ENCODE measurements at places on chromosomes 3 and 15. TPM values are rescaled to one million over a fixed set of nuclear protein-coding genes. Genes with fewer than 3 reads are reported as not detected.

The CX3CR1 gene
- not detected for total RNA-seq

The SIDT1 gene
- not detected for total RNA-seq

The POLQ gene
- 15.2 TPM for total RNA-seq

The MUC13 gene
- total RNA-seq, result not detected

The SERPINI1 gene
- total RNA-seq, result 0.88 TPM

The PRICKLE2 gene
- total RNA-seq, result 65.0 TPM

The CFAP44 gene
- total RNA-seq, result 2.4 TPM

The CLDN18 gene
- total RNA-seq, result not detected

The GATM gene
- 0.29 TPM for total RNA-seq

The GP9 gene
- not detected for total RNA-seq

The SAXO2 gene
- 1.3 TPM for total RNA-seq

The FAM174B gene
- 1.3 TPM for total RNA-seq

The LRRN1 gene
- total RNA-seq, result not detected

The LYSMD2 gene
- total RNA-seq, result 2.2 TPM

The MUC4 gene
- total RNA-seq, result not detected

The PROS1 gene
- total RNA-seq, result 6.2 TPM

The STOML1 gene
- 26.9 TPM for total RNA-seq

The GOLGA8R gene
- 0.66 TPM for total RNA-seq

The OR5K2 gene
- not detected for total RNA-seq

The EEF1AKMT4 gene
- total RNA-seq, result 6.3 TPM

Measured in placental pericyte (primary cell).